ENCODE measurements at places on chromosomes 6 and 20. TPM values are rescaled to one million over a fixed set of nuclear protein-coding genes. Genes with fewer than 3 reads are reported as not detected.

GRCh38 chr6:97240222-97240621 lies 42.8 kb downstream of the MMS22L start:
- no peak for DNase-seq
- no peaks in the 10 kb centered on the region for H3K27me3 ChIP-seq
- peaks cover 11% of the 10 kb centered on the region for H3K36me3 ChIP-seq
- H3K4me3 ChIP-seq = no peak overlapping the region
- H3K27ac ChIP-seq = no peak overlapping the region

DNA sequence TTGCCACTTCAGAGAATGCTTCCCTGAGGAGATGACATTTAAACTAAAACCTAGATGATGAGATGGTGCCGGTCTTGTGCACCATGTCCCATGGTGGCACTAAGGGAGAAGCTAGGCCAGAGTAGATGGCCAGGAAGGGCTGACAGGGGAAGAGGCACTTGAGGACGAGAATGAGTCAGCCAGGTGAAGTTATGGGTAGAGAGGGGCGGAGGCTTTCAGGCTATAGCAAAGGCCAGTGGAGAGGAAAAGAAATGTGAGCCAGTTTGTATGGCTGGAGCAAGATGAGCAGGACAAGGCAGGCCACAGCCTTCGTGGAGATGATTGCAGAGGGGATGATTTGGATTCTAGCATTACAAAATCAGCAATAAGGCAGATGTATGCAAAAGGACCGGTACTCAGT lies 44.7 kb upstream of the ADGRF4 start:
- H3K4me1 ChIP-seq = no peaks in the 10 kb centered on the region
- no peak overlapping the region for H3K4me3 ChIP-seq
- H3K36me3 ChIP-seq = no peaks in the 10 kb centered on the region
- H3K27me3 ChIP-seq = no peaks in the 10 kb centered on the region

DNA sequence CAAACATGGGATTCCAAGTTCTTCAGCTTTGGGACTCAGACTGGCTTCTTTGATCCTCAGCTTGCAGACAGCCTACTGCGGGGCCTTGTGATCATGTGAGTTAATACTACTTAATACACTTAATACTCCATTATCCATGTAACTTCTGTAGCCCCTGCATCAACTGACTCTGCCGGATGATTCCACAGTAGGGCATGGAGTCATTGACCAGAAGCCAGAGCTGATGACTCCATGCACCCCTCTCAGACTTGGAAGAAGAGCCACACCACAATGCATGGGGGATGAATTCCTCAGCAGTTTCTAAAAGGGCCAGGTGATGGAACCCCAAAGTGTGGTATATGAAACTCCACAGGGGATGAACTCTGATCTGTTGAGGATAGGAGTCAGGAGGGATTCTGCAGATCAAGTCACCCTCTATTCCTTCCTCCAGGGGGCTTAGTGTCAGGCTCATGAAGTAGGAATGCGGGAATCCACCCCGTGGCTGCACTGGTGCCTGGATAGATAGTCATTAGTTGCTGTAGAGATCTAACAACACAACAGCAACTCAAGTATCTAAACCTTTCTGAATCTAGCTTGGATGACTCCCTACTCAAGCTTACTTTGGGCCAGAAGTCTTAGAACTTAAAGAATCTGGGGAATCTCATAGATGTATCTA lies 70.2 kb downstream of the GPR6 start:
- DNase-seq = no peak
- no peaks in the 10 kb centered on the region for H3K36me3 ChIP-seq
- no peaks in the 10 kb centered on the region for H3K27me3 ChIP-seq
- no peak overlapping the region for H3K27ac ChIP-seq

GRCh38 chr6:11218102-11218442 lies 14.4 kb downstream of the NEDD9 start:
- H3K36me3 ChIP-seq = no peaks in the 10 kb centered on the region
- DNase-seq = no peak
- peak overlapping the region; percentile 93 for H3K27ac ChIP-seq

GRCh38 chr6:135114355-135115145 lies 59.9 kb upstream of the HBS1L start:
- H3K4me1 ChIP-seq = no peaks in the 10 kb centered on the region
- H3K27me3 ChIP-seq = no peaks in the 10 kb centered on the region
- DNase-seq = no peak

- no peak for DNase-seq
- no peak overlapping the region for H3K4me3 ChIP-seq
- peaks cover 35% of the 10 kb centered on the region for H3K27me3 ChIP-seq
- H3K27ac ChIP-seq = no peak overlapping the region
Measured at GRCh38 chr20:2804852-2805688, 4.6 kb upstream of the CPXM1 start.

DNA sequence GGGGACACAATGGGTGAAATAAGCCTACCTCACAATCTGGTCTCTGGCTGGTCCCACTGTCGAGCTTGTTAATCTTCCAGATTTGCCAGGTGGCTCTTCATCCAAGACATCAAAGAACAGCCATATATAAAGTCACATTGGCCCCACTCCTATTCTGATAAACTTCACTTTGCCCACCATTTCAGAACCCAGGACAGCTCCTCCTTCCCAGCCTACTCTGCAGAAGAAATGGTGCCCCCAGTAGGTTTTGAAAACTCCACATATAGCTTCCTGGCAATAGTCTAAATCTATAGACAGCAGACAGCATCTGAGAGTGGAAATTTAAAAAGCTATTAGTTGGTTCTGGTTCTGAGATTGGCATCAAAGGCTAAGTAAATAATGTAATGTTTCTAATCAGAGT lies 143.1 kb upstream of the PCSK2 start:
- H3K36me3 ChIP-seq = no peaks in the 10 kb centered on the region
- H3K4me3 ChIP-seq = no peak overlapping the region
- no peaks in the 10 kb centered on the region for H3K4me1 ChIP-seq
- no peak for DNase-seq
- no peak overlapping the region for H3K27ac ChIP-seq

- DNase-seq = no peak
- no peak overlapping the region for H3K4me3 ChIP-seq
- H3K27me3 ChIP-seq = no peaks in the 10 kb centered on the region
- no peak overlapping the region for H3K27ac ChIP-seq
Measured at GRCh38 chr20:51508780-51509179, 33.7 kb downstream of the NFATC2 start.

GRCh38 chr20:34262488-34263288 lies 21.5 kb downstream of the ASIP start:
- no peaks in the 10 kb centered on the region for H3K27me3 ChIP-seq
- no peaks in the 10 kb centered on the region for H3K4me1 ChIP-seq
- DNase-seq = peak; percentile 21
- H3K27ac ChIP-seq = peak overlapping the region; percentile 63
- H3K4me3 ChIP-seq = no peak overlapping the region
- no peaks in the 10 kb centered on the region for H3K36me3 ChIP-seq

DNA sequence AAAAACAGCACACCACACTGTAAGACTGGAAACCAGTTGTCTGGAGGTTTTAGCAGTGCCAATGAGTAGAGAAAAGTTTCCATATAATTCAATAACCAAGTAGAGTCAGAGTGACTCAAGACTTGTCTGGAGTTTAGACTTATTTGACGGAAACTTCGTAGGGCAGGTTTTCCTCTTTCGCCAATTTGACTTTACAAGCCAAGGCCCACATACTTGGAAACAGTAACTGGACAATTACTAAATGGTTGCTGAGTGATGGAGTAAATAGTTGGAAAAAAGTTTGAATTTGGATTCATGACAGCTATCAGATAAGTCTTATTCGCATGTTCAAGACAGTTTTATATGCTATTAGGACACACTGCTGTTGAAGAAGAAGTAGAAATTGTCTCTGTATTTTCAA lies 48.1 kb upstream of the CTAGE9 start:
- H3K4me1 ChIP-seq = peaks cover 2% of the 10 kb centered on the region
- no peak overlapping the region for H3K4me3 ChIP-seq
- H3K27me3 ChIP-seq = no peaks in the 10 kb centered on the region
- no peak overlapping the region for H3K27ac ChIP-seq

DNA sequence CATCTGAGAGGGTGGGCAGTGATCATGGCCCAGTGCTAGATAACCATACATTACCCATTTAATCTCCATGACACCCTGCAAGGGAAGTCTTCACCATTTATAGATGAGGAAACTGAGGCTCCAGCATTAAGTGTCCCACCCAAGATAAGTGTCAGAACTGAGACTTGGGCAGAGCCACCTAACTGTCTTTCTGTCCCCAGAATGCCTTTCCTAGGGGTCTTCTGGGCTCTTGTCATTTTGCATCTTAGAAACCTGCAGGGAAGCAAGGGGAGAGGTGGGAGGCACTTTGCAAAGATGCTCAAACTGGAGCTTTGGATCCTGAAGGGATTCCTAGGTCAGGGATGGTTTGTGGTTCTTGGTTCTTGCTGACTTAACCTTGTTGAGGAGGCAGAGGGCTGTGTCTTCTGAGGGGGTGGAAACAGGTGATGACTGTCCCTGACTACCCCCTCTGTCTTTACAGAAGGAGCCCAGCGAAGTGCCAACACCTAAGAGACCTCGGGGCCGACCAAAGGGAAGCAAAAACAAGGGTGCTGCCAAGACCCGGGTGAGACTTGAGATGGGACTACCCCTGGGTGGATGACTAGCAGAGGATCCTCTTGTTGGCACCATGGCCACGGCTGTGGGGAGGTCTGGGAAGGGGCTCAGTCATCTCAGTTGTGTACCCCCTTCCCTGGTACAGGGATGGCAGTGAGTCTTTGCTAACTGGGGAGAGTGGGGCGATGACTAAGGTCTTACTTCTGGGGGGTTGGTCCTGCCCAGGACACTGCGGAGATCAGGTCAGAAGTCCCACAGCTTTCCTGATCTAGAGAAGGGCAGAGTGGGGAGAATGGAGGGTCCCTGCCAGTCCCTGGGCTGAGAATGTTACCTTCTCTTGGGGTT lies 5.8 kb downstream of the HMGA1 start:
- peak overlapping the region; percentile 28 for H3K27ac ChIP-seq
- H3K36me3 ChIP-seq = peaks cover 28% of the 10 kb centered on the region
- no peak for DNase-seq

GRCh38 chr6:143549949-143550268 lies 38.4 kb upstream of the FUCA2 start:
- DNase-seq = no peak
- no peaks in the 10 kb centered on the region for H3K36me3 ChIP-seq
- H3K4me1 ChIP-seq = no peaks in the 10 kb centered on the region
- no peaks in the 10 kb centered on the region for H3K27me3 ChIP-seq
- H3K4me3 ChIP-seq = no peak overlapping the region
- H3K27ac ChIP-seq = no peak overlapping the region

GRCh38 chr20:40711079-40711478 lies 22.0 kb upstream of the MAFB start:
- no peak overlapping the region for H3K27ac ChIP-seq
- no peak for DNase-seq
- H3K27me3 ChIP-seq = no peaks in the 10 kb centered on the region

DNA sequence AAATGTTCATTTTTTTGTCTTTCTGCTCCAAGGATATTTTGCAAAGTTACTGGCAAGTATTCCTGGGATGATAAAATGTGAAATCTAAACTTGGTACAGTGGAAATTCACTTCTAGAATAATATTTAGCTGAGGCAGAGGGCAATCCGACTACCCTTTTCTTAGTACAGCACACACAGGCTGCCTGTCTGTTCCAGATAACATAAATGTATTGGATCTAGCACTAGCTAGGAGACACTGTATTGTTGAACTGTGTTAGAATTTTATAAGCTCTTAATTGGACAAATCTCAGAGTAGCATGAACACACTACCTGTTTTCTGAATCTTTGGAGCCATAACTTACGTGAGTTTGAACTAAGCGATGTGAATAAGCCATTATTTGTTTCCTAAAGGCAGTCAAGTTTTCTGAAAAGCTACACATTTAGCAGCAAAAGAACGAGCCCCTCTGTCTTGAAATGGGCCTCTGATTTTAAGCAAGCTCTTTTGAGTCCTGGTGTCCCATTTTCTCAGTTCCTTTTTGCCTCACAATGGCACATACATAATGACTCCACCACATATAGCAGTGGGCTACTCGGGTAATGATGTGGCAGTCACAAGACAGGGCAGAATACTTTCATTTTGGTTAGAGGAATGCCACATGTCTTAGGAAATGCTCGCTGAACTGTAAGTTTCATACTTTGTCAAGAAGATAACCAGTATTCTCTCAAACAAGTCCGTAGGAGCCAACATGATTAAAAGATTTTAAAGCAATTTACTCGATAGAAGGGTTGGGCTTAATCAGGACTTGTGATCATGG lies 116.5 kb upstream of the ESR1 start:
- no peaks in the 10 kb centered on the region for H3K4me1 ChIP-seq
- H3K4me3 ChIP-seq = no peak overlapping the region
- H3K27ac ChIP-seq = no peak overlapping the region
- no peaks in the 10 kb centered on the region for H3K36me3 ChIP-seq
- DNase-seq = peak; percentile 25

- H3K36me3 ChIP-seq = no peaks in the 10 kb centered on the region
- no peaks in the 10 kb centered on the region for H3K4me1 ChIP-seq
- DNase-seq = no peak
Measured at GRCh38 chr6:63140114-63140513, 71.2 kb upstream of the FKBP1C start.

DNA sequence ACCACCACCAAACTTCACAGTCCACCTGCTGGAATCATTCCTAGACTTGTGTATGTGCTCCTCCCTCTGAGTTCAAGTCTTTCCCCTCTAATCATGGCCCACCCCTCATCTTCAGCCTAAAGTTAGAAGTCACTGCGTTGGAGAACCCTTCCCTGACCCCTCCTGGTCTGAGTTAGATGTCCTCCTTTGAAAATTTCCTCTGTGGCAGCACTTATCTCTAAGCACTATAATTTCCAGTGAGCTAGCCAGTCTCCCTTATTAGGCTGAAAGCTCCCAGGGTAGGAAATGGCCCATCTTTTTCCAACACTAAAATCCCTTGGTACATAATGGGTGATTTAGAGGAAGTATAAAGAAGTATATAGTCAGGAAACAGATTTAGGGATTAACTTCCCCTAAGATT lies 63.2 kb downstream of the SESN1 start:
- H3K36me3 ChIP-seq = no peaks in the 10 kb centered on the region
- no peak overlapping the region for H3K4me3 ChIP-seq
- no peak overlapping the region for H3K27ac ChIP-seq
- DNase-seq = no peak
- no peaks in the 10 kb centered on the region for H3K4me1 ChIP-seq
- H3K27me3 ChIP-seq = no peaks in the 10 kb centered on the region

DNA sequence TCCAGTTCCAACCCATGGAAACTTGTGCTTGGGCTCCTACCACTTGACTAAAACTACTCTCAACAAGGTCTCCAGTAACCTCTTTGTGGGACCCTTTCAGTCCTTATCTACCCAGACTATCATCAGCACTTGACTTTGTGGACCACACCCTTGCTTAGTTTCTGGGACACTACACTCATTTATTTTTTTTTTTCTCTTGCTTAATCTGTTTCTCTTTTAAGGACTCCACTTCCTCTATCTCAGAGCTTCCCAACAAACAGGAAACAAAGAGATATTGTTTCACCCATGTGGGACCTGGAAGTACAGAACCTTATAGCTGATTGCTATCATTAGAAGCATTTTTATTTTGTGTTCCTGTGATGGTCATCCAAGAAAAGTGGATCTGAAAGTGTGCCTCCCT lies 28.8 kb upstream of the ME1 start:
- H3K36me3 ChIP-seq = no peaks in the 10 kb centered on the region
- DNase-seq = no peak
- no peak overlapping the region for H3K27ac ChIP-seq
- no peaks in the 10 kb centered on the region for H3K4me1 ChIP-seq

PRR18 gene
- total RNA-seq = 1.3 TPM

ADGRF4 gene
- 0.48 TPM for total RNA-seq

BTNL2 gene
- total RNA-seq = not detected

PTK6 gene
- total RNA-seq = 0.34 TPM

RBPJL gene
- total RNA-seq = not detected

CYP21A2 gene
- total RNA-seq = 0.43 TPM

RFX6 gene
- not detected for total RNA-seq

MLN gene
- not detected for total RNA-seq
